ENCODE measurements at places on chromosomes 4 and X. TPM values are rescaled to one million over a fixed set of nuclear protein-coding genes. Genes with fewer than 3 reads are reported as not detected.

The CASK gene
- 91.5 TPM for total RNA-seq

The NLGN4X gene
- 11.5 TPM for total RNA-seq

The OPRPN gene
- total RNA-seq: not detected

The CLCN5 gene
- 14.4 TPM for total RNA-seq

The ELF4 gene
- 30.5 TPM for total RNA-seq

GRCh38 chr4:94285666-94286065, 57.0 kb downstream of the HPGDS start:
- H3K27ac ChIP-seq: no peak overlapping the region
- no peaks in the 10 kb centered on the region for H3K4me1 ChIP-seq
- H3K36me3 ChIP-seq: peaks cover 47% of the 10 kb centered on the region

DNA sequence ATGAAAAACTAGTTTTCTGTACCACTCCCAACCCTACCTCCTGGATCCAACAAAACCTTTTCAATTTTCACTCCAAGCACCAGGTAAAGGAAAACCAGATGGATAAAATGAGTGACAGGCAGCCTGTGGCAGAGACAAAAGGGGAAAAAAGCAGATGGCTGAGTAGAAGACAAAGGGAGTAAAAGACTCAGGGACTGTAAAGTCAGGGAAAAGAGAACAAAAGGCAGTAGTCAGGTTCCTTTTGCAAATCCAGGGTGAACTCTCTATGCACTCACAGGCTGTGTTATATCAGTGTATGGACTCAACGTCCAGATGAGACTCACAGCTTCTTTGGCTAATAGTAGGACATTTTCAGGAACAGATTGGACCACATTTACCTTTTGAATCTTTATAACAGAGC, 54.2 kb downstream of the QRFPR start:
- H3K27ac ChIP-seq: no peak overlapping the region
- H3K36me3 ChIP-seq: no peaks in the 10 kb centered on the region
- no peak overlapping the region for H3K4me3 ChIP-seq
- H3K27me3 ChIP-seq: peaks cover 2% of the 10 kb centered on the region
- DNase-seq: no peak
- no peaks in the 10 kb centered on the region for H3K4me1 ChIP-seq

DNA sequence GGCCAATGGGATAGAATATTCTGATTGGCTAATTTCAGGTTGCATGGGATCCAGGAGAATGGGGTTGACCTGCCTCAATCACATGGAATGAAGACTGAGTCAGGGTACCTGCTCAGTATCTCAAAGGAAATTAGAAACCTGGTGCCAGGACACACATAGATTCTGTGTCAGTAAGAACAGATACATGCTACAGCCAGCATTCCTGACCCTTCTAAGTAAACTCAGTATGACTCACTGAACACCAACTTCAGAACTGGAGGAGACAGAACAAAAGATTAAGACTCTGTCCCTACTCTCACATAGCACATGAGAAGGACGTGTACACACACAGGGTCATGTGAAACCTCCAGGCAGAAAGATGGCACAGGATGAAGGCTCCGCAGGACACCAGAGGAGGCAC, 54.5 kb downstream of the FAM184B start:
- peaks cover 6% of the 10 kb centered on the region for H3K4me1 ChIP-seq
- no peaks in the 10 kb centered on the region for H3K27me3 ChIP-seq
- no peak overlapping the region for H3K27ac ChIP-seq
- no peaks in the 10 kb centered on the region for H3K36me3 ChIP-seq

DNA sequence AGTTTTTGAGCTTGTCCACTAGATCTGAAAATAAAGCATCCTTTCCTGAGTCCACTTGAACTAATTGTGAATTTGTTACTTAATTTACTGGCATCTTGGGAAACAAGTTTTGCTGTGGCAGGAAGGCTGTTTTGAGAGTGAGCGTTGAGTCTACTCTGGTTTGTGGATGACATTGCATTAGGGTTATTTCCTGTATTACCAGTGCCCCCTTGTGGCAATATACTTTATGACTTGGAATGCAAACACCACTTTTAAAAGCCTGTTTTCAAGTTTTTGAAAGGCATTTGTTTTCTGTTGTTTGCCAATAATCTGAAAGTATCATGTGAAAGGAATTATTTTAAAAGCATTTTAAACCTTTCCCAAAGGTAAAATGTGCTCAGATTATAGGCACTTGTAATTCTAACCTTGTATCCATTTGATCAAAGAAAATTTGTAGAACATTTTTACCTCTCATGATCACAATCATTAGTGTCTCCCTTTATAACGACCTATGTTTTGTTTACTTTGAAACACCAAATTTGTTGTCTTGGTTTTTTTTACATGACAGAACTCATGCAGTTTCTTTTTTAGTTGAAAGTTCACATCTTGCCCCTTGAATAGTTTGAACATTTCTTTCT, 18.0 kb upstream of the CYP2U1 start:
- no peaks in the 10 kb centered on the region for H3K4me1 ChIP-seq
- no peak overlapping the region for H3K4me3 ChIP-seq
- peaks cover 4% of the 10 kb centered on the region for H3K36me3 ChIP-seq
- H3K27me3 ChIP-seq: no peaks in the 10 kb centered on the region

GRCh38 chrX:17459008-17459611, 84.1 kb downstream of the NHS start:
- no peak overlapping the region for H3K4me3 ChIP-seq
- peaks cover 14% of the 10 kb centered on the region for H3K4me1 ChIP-seq
- no peaks in the 10 kb centered on the region for H3K36me3 ChIP-seq
- peak; percentile 88 for DNase-seq
- no peaks in the 10 kb centered on the region for H3K27me3 ChIP-seq
- peak overlapping the region; percentile 75 for H3K27ac ChIP-seq

DNA sequence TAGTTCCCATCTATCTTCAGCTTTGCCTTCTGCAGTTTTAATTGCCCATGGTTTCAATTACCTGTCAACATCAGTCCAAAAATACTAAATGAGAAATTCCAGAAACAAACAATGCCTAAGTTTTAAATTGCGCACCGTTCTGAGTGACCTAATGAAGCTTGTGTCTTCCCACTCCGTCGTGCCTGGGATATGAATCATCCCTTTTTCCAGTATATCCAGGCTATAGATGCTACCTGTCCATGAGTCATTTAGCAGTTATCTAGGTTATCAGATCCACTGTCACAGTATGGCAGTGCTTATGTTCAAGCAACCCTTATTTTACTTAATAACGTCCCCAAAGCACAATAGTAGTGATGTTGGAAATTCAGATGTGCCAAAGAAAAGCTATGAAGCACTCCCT, 363.6 kb upstream of the FAM241A start:
- H3K4me1 ChIP-seq: no peaks in the 10 kb centered on the region
- no peaks in the 10 kb centered on the region for H3K36me3 ChIP-seq
- no peak overlapping the region for H3K4me3 ChIP-seq
- DNase-seq: no peak

DNA sequence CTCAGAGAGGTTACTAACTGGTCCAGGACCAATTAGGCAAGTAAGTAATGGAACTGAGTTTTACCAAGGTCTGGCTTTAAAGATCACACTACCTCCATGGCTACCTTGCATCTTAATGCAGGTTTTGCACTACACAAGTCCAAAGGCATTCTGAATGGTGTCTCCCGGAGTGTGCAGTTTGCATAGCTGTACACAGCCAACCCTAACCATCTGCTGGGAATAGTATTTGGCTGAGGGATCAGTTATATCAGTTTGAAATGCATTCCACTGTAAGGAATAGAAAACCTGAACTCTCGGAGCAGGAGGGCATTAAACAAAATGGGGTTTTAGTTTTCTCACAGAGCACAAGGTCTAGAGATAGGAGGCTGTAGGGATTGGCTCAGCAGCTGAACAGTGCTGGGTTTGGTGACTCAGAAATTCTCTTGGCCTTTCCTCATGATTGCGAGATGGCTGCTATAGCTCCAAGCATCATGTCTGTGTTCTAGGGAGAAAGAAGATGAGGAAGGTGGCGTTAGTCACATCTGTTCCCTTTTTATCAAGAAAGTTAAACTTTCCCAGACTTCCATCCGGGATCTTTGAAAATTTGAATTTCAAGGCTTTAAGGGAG, 177.1 kb downstream of the NHS start:
- no peaks in the 10 kb centered on the region for H3K27me3 ChIP-seq
- no peaks in the 10 kb centered on the region for H3K36me3 ChIP-seq
- H3K27ac ChIP-seq: peak overlapping the region; percentile 71
- no peak overlapping the region for H3K4me3 ChIP-seq

DNA sequence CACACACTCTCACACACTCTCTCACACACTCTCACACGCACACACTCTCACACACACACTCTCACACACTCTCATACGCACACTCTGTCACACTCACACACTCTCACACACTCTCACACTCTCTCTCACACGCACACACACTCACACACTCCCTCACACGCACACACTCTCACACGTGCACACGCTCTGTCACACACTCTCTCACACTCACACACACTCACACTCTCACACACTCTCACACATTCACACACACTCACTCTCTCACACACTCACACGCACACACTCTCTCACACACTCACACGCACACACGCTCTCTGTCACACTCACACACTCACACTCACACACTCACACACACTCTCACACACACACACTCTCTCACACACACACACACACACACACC, 43.0 kb upstream of the DCTD start:
- no peak overlapping the region for H3K4me3 ChIP-seq
- DNase-seq: no peak
- peaks cover 3% of the 10 kb centered on the region for H3K4me1 ChIP-seq
- no peaks in the 10 kb centered on the region for H3K36me3 ChIP-seq
- H3K27ac ChIP-seq: no peak overlapping the region

All from astrocyte (in vitro differentiated cells and primary cell).